NCI-H187 (cell line): ENCODE measurements at places on chromosomes 4 and X.

GRCh38 chrX:24340501-24340900, 19.9 kb upstream of the SUPT20HL1 start:
- no peak for DNase-seq

DNA sequence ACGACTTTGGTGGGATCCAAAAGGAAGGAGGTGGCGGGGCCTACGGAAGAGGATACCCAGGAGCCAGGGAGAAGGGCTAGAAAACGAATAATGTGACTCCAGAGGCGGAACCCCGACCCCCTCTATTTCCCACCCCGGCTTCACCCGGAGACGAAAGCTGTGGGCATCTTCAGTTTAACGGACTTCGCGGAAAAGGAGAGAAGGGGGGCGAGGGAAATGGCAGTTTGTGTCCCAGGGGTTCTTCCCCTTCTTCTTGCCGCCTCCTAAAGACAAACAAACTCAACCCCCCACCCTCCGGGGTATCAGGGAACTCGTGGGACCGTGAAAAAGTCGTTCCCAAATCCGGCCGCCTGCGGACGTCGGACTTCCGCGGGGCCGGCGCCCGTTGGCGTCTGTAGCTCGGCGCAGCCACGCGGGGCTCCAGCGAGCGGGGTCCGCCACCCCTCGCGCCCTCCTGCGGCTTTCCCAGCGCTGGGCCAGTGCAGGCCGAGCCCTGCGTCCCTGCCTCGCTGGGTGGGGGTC, 3.6 kb upstream of the LEF1 start:
- no peak for DNase-seq

- DNase-seq, result no peak
Measured at GRCh38 chrX:78092296-78092695, 11.8 kb upstream of the PGK1 start.

DNA sequence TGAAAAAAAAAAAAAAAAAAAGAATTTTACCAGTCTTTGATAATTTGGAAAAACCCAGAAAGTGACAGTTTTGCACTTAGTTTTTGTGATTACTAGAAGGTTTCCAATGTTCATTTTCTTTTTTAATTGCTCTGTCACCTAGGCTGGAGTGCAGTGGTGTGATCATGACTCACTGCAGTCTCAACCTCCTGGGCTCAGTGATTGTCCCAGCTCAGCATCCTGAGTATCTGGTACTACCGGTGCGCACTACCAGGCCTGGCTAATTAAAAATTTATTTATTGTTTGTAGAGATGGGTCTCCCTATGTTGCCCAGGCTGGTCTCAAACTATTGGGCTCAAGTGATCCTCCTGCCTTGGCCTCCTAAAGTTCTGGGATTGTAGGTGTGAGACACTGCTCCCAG, 3.3 kb downstream of the NUDT9 start:
- DNase-seq, result no peak

GRCh38 chr4:89298155-89298554, 9.4 kb downstream of the GPRIN3 start:
- no peak for DNase-seq

- DNase-seq, result no peak
Measured at GRCh38 chr4:147513091-147513490, 32.2 kb downstream of the EDNRA start.

- DNase-seq, result no peak
Measured at GRCh38 chr4:173685165-173685830, 155.3 kb upstream of the HAND2 start.

DNA sequence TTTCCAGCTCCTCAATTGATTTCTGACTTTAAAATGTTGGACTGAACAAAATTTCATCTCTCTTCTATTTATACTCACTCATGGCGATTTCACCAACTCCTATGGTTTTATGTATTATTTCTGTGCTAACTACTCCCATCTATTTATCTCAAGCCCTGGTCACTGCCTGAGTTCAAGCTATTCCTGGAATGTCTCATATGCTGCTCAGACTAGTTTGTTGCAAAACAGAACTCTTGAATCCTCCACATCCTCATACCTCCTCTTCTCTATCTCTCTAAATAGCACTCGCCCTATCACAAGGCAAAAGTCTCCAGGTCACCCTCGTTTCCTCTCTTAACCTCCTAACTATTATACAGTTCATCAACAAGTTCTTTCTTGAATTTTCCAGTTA, 19.0 kb upstream of the DDX60 start:
- DNase-seq, result no peak

GRCh38 chrX:152929898-152930297, 32.0 kb downstream of the ZNF185 start:
- no peak for DNase-seq

DNA sequence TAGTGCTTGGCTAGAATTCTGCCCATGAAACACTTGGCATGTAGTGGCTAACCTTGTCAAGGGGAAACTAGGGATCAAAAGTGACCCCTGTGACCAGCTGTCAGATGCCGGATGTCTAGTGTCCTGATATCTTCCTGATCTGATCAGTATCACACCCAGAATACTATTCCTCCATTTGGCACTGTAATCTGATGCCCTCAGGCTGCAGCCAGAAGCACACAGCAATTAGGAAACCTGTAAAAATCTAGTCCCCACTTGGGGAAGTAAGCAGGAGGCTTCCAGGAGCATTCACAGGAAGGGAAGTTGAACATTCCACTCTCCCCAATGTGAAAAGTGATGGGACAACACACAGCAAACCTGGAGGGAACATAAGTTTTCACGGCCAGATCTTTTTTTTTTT, 125.1 kb downstream of the HS6ST2 start:
- DNase-seq, result no peak

DNA sequence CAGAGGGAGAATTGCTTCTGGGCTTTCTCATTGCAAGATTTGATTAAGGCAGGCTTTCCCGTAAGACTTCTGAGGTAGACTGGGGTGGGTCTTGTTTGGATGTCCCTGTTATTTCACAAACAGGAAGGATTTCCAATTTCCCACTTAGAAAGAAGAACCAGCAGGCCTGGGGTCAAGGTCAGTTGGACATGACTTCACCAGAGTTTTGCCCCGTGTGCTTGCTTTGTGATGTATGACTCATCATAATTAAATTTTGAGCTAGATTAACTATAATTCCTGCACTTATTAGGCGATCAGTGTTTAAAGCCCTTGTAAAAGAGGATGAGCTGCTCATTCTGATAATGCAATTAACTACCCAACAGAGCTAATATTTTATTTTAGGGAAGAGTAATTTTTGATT, 32.8 kb upstream of the ARHGAP36 start:
- DNase-seq, result no peak

- no peak for DNase-seq
Measured at GRCh38 chrX:106952988-106953387, 32.8 kb downstream of the CLDN2 start.

GRCh38 chr4:84215217-84215616, 283.9 kb downstream of the NKX6-1 start:
- DNase-seq, result no peak

- DNase-seq, result no peak
Measured at GRCh38 chr4:67935888-67936287, 27.4 kb downstream of the TMPRSS11A start.

GRCh38 chr4:104205116-104205515, 289.6 kb downstream of the CXXC4 start:
- no peak for DNase-seq

GRCh38 chr4:183729069-183729406, 69.9 kb downstream of the TRAPPC11 start:
- DNase-seq, result no peak

DNA sequence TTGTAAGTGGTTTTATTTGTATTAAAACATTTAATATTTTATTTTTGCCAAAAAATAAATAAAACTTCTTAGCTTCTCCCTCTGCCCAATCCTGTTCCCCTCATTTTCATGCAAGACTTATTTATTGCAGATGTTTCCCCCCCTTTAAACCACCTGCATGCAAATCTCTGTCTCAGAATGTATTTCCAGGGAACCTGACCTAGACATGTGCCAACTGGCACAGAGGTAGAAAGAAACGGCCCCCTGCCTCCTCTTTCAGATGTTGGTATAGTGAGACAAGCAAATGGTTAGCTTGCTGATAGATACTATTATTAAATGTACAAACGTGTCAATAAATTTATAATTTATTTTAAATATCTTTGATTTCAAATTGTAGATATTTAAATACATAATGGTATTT, 47.1 kb downstream of the KLF3 start:
- DNase-seq, result no peak

DNA sequence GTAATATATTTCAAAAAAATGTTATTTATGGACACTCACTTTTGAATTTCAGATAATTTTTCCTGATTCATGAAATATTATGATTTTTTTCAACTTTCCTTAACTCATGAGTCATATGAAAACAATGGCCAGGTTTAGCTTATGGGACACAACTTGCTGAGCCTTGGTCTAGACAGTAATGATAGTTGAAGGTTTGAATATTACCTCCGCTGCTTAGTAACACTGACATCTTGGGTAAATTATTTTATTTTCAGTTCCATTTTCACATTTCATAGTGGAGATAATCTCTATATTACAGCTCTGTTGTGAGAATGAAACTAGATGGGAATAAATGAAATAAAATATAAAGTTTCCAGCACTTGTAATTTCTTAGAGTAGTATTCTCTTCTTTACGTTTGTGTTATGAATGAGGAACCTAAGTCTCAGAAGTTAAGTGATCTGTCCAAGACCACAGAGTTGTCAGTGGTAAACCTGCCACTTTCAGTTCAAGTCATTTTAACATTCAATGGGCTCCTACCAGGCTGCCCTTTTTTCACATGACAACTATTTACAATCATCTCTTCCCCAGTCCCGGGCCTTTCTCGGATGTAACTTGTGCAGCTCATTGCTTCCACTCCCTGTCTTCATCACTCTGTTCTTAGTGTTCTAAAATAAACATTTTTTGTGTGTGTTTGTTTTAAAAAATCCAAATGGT, 46.8 kb upstream of the GC start:
- DNase-seq, result no peak

GRCh38 chrX:17579026-17579425, 158.3 kb upstream of the SCML1 start:
- DNase-seq, result no peak

GRCh38 chr4:97656044-97656720, 487.1 kb downstream of the STPG2 start:
- DNase-seq, result no peak

- no peak for DNase-seq
Measured at GRCh38 chrX:136183917-136184316, 36.6 kb downstream of the FHL1 start.

DNA sequence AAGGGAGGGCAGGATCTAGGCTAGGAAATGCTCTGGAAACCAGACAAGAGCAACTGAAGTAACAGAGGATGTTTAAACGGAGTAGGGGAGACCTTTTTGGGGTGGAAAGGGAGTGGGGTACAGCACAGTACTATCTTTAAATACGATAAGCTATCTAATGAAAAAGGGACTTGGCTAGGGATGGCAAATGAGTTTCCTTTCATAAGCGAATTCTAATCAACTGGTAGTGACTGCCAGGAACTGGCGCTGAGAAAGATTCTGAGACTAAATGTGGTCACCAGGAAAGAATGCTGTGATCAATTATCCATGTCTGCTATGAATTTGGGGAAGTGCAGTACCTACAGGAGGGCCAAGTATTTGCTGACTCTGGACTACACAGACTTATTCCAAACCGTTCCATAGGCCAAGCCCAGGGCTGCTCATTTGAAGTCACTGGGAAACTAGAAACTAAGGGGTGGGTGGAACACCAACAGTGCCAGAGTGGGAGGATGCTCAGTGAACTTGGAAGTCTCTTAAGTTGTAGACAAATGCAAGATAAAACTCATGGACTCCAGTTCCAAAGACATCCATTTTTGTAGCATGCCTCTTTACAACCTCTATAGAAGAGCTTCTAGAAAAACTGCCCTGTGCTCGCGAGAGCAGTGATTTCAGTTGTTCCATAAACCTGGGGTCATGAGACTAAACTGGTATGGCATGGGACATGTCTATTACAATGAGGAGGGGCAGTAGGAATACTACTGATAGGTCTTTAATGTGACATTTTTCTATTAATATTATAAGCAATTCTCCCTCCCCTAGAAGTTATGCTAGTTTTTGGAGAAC, 2.0 kb downstream of the TRAPPC2 start:
- no peak for DNase-seq

DNA sequence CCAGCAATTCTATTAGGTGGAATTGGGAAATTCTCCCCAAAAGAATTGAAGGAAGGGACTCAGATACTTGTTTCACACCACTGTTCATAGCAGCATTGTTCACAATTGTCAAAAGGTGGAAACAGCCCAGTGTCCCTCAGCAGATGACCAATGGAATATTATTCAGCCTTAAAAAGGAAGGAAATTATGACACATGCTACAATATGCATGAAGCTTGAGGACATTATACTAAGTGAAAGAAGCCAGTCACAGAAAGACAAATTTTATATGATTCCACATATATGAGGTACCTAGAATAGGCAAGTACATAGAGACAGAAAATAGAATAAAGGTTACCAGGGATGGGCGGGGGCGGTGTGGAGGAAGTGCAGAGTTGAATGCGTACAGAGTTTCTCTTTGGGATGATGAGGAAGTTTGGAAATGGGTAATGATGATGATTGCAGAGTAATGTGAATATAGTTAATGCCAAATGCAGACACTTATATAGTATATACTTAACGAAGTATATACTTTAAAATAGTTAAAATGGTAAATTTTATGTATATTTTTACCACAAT, 29.6 kb downstream of the DOCK11 start:
- no peak for DNase-seq

GRCh38 chrX:24426340-24426913, 38.7 kb upstream of the PDK3 start:
- no peak for DNase-seq

GRCh38 chrX:54074826-54075225, 30.6 kb upstream of the PHF8 start:
- no peak for DNase-seq

- no peak for DNase-seq
Measured at GRCh38 chrX:68989865-68990606, 161.2 kb downstream of the EFNB1 start.

DNA sequence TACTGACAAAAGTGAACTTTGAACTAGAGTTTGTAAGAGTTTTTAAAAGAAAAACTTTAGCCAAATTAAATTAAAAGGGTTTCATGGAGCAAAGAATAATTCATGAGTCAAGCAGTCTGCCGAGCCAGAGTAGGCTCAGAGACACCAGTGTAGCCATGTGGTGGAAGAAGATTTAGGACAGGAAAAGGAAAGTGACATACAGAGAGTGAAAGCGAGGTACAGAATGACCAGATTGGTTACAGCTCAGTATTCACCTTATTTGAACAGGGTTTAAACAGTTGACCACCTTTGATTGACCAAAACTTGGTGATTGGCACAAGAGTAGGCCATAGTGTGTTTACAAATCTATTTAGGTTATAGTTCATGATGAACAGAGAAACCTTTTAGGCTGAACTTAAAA, 377.8 kb downstream of the KLHL4 start:
- no peak for DNase-seq

DNA sequence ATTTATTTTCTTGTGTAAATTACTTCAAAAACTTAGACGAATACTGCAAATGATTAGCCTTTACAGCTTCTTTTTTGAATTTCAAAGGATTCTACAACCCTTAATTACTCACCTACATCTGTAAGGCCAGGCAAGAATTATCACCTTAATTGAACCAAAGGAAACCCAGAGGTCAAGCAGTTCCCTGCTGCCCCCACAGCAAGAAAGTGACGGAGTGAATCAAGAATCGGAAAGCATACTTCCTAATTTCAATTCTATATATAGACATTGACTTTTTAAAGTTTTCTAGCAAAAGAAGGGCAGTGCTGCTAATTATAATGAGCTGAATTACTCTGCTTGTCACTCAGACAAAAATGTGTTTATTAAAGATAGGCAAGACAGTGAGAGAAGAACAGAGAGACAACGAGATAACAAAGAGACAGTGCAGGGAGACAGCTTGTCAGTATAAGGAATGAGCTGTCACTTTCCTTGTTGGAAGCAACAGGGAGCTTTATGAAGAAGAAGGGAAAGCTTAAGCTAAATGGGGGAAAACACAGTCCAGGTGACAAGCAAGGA, 47.5 kb upstream of the SPANXN4 start:
- no peak for DNase-seq

- DNase-seq, result no peak
Measured at GRCh38 chr4:101349801-101350064, 2.4 kb upstream of the PPP3CA start.
